ENCODE measurements at places on chromosomes 3 and 15.

GRCh38 chr3:88440701-88441100 lies 290.9 kb downstream of the C3orf38 start:
- no peak for DNase-seq

- no peak for DNase-seq
These were observed 25.0 kb downstream of the LSM3 start for GRCh38 chr3:14203521-14204079.

DNA sequence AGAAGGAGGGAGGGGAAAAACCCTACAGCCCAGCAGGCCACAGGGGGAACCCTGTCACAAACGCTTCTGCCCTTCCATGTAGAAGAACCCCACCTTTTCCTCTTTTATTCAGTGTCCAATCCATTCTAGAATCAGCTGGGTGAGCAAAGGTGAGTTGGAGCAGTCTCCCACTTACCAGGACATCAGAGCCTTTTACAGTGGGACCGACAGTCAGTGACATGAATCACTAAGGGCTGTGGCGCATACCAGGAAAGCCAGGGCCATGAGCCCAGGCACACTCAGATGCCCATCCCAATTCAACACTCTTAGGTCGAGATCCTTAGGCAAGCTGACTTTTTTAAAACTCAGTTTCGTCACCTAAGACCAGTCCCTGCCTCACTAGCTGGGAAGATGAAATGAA lies 146.1 kb downstream of the AQP9 start:
- no peak for DNase-seq

GRCh38 chr3:112013058-112013783 lies 14.5 kb downstream of the TAGLN3 start:
- no peak for DNase-seq

- DNase-seq = no peak
These were observed 2.8 kb downstream of the PRSS50 start for GRCh38 chr3:46714728-46715506.

Measured in caudate nucleus (tissue), 63 donors.